ENCODE measurements at places on chromosomes 1 and 21. TPM values are rescaled to one million over a fixed set of nuclear protein-coding genes. Genes with fewer than 3 reads are reported as not detected.

DNA sequence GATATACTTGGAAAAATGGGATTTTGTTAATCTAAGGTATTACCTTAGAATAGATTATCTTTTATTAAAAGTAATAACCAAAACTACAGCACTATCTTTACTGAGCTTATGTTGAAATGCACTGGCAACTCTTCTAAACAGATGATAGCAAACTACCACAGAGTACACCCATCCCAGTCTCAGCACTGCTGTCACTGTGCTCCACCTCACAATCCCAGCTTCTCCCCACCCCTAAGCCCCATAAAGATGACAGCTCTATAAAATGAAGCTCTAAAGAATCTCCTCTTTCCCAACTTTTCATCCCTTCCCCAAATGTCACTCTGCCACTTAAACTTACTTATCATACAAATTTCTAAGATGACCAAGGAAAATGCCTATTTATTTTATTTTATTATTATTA lies 6.4 kb downstream of the DSTYK start:
- DNase-seq, result no peak

- DNase-seq, result no peak
Measured at GRCh38 chr1:209379280-209379679, 204.2 kb upstream of the CAMK1G start.

CFAP141 gene
- not detected for total RNA-seq

ZSWIM5 gene
- 2.8 TPM for total RNA-seq
